ENCODE measurements at places on chromosomes 13 and 19.

GRCh38 chr13:99726282-99726894, 225.1 kb downstream of the TM9SF2 start:
- H3K36me3 ChIP-seq, result no peaks in the 10 kb centered on the region
- no peak overlapping the region for H3K4me3 ChIP-seq

- H3K27me3 ChIP-seq, result no peaks in the 10 kb centered on the region
- peaks cover 24% of the 10 kb centered on the region for H3K4me1 ChIP-seq
- no peak overlapping the region for H3K4me3 ChIP-seq
- no peak for DNase-seq
Measured at GRCh38 chr19:8357007-8357521, 6.9 kb upstream of the ANGPTL4 start.

DNA sequence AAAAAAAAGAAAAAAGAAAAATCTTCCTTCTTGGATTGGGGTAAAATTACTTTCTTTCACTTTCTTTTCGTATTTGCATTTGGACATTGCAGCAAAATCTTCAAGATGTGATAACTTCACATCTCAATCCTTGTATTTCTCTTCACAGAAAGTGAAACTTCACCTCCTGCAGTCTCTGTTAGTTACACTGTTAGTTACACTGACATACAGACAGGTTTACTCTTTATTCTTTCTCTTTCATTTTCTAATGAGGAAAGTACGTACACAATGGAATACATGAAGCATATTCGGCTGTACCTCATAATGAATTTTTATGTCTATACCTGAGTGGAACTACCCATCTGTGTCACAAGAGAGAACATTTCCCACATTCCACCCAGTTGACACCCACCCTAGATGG, 459.1 kb upstream of the GPC6 start:
- no peak for DNase-seq
- H3K36me3 ChIP-seq, result no peaks in the 10 kb centered on the region
- H3K4me1 ChIP-seq, result no peaks in the 10 kb centered on the region

DNA sequence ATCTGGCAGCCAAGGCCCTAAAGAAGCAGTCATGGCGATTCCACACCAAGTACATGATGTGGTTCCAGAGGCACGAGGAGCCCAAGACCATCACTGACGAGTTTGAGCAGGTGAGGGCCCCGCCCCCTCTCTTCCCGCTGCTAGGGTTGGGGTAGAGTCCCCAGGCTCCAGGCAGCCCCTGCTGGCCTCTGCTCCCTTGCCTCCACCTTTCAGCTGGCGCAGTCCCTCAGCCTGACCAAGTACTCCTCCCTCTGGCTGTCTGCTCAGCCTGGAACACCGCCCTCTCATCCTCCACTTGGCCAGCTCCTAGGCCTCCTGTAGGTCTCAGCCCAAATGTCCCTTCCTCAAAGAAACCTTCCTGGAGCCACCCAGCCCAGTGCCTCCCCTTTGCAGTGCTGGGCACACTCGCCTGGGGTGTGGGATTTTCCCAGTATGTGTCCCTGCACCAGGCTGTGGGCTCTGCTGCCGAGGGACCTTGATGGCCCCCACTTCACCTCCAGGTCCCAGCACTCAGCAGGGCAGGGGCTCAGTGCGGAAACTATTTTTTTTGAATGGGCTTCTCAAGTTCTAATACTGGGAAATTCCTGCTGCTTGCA, 5.7 kb downstream of the LENG1 start:
- no peaks in the 10 kb centered on the region for H3K27me3 ChIP-seq
- H3K4me3 ChIP-seq, result no peak overlapping the region
- H3K27ac ChIP-seq, result no peak overlapping the region
- H3K36me3 ChIP-seq, result peaks cover 95% of the 10 kb centered on the region

DNA sequence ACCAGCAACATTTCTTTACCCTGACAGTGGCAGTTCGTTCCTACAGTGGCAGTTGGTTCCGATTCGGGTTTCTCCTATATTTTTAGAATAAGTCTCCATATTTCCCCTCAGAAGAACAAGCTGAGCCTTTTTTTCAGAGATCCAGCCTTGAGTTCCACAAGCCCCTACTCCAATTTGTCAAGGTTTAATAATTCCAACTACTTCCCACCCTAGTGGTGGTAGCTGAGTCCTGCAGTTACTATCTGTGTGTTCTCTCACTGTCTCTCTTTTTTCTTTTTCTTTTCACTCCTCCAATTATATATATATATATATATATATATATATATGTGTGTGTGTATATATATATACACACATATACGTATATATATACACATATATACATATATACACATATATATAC, 1347.3 kb downstream of the PCDH9 start:
- H3K4me3 ChIP-seq, result no peak overlapping the region
- no peaks in the 10 kb centered on the region for H3K36me3 ChIP-seq
- no peak for DNase-seq
- no peaks in the 10 kb centered on the region for H3K4me1 ChIP-seq

DNA sequence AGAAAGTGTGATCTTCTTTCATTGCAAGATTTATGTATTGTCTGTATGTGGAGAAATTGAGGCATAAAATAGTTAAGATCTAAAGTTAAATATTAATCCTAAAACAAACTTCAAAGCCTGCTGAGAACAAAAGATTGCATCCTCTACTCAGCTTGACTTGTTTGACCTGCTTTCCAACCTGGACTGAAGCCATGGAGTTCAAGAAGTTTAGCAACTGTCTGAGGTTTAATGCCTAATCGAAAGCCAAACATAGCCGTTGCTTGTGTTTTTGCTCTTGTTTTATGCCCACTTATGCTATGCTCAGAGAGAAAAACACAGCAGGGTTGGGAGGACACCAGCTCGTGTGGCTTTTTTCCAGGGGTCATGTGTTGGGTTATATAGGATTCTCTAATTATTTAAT, 135.6 kb downstream of the NUFIP1 start:
- no peak for DNase-seq
- no peak overlapping the region for H3K4me3 ChIP-seq
- no peak overlapping the region for H3K27ac ChIP-seq
- H3K4me1 ChIP-seq, result peaks cover 11% of the 10 kb centered on the region

DNA sequence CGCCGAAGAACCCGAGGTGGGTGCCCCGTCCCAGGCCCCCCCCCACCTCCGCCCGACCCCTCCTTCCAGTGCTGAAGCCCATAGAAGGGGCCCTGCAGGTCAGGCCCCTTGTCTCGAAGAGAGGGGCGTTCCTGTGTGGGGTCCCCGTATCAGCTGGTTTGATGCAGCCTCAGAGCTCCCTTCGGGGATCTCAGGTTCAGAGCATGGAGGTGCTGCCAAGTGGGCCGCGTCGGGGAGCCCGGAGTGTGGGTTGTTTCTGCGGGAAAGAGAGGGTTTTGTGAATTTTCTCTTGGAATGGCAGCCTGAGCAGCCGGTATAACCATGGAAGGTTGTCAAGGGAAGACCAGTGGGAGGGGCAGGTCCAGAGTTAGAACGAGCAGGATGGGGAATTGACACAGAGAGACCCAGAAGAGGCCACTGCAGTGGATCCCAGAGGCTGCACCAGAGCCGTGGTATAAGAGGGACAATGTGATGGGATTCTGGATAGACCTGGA, 384 bp downstream of the TRAPPC2B start:
- peaks cover 5% of the 10 kb centered on the region for H3K36me3 ChIP-seq

- peak within 1 kb of the TSS; percentile 50 for H3K4me3 ChIP-seq
- DNase-seq, result peak; percentile 61
- peaks cover 14% of the 10 kb centered on the region for H3K4me1 ChIP-seq
Measured at GRCh38 chr19:40055832-40056504, at the start of gene ZNF780B. Gene ZNF780B (minus strand): TSS chr19:40056231. CDS start chr19:40050332, 5,899 bp downstream.

GRCh38 chr19:30649934-30650614, 277.9 kb downstream of the ZNF536 start:
- H3K27ac ChIP-seq, result no peak overlapping the region
- DNase-seq, result no peak
- H3K4me1 ChIP-seq, result no peaks in the 10 kb centered on the region
- no peaks in the 10 kb centered on the region for H3K36me3 ChIP-seq
- no peak overlapping the region for H3K4me3 ChIP-seq

DNA sequence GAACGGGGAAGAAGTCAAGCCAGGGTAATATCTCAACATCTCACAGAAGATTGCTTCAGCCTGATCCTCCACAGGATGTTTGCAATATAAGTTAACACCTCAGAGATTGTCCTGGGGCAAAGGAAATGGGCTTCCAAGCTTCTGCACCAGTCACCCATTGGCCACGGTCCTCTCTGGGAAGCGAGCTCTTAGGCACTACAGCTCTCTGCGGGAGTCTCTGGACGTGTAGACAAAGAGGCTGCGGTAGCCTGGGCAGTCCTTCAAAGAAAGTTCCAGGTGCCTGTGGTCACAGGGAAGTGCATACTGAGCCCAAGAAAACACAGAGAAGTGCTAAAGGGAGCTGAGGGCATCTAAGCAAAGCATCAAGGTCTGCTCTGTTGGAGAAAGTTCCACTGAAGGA, 805.7 kb downstream of the DIAPH3 start:
- no peak for DNase-seq
- no peaks in the 10 kb centered on the region for H3K27me3 ChIP-seq
- H3K4me1 ChIP-seq, result no peaks in the 10 kb centered on the region
- H3K36me3 ChIP-seq, result no peaks in the 10 kb centered on the region
- no peak overlapping the region for H3K27ac ChIP-seq

DNA sequence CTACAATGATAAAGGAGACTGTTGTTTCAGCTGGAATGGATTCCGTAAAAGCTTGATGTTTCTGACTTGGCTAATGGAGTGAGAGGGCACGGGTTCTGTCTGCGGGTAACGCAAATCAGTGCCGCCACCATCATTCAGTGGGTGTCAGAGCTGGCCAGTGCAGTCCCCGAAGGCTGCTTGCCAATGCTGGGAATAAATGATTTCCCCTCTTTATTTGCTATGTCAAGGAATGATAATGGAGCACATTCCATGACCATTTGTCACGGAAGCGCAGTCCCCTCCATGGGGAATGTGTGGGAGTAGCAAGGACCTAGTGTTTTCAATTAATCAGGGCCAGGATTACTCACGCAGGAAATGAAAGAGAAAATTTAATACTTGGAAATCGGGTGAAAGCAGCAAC, 899.3 kb downstream of the UQCRFS1 start:
- no peak overlapping the region for H3K4me3 ChIP-seq
- peaks cover 5% of the 10 kb centered on the region for H3K4me1 ChIP-seq
- no peaks in the 10 kb centered on the region for H3K27me3 ChIP-seq
- peak overlapping the region; percentile 41 for H3K27ac ChIP-seq

All from RWPE2 (cell line).